Sigmoid colon (tissue), 7 donors: ENCODE measurements at places on chromosomes 4 and X.

DNA sequence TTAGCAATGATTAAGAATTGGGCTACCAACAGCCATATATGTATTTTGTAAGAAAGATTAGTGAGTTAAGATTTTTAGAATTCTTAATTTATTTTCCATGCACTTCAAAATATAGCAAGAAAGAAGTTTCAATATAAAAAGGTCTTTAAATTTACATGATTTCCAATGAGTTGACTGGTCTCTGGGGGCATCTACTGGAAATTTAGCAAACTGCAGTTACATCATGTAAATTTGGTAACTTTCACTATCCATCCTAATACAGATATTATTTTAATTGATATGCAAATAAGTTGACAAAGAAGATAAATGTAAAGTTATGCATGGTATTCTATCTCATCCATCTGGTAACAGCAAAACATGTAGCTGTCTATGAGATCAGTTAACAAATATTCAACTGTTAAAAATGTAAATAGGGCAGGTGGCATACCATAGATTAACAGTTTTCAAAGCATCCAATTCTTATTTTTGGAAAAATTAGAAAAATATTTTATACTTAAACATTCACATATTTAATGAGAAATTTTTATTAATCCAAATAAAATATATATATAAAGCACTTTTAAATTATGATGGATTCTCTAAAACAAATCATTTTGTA, 29.1 kb downstream of the TTC29 start:
- no peak for DNase-seq

DNA sequence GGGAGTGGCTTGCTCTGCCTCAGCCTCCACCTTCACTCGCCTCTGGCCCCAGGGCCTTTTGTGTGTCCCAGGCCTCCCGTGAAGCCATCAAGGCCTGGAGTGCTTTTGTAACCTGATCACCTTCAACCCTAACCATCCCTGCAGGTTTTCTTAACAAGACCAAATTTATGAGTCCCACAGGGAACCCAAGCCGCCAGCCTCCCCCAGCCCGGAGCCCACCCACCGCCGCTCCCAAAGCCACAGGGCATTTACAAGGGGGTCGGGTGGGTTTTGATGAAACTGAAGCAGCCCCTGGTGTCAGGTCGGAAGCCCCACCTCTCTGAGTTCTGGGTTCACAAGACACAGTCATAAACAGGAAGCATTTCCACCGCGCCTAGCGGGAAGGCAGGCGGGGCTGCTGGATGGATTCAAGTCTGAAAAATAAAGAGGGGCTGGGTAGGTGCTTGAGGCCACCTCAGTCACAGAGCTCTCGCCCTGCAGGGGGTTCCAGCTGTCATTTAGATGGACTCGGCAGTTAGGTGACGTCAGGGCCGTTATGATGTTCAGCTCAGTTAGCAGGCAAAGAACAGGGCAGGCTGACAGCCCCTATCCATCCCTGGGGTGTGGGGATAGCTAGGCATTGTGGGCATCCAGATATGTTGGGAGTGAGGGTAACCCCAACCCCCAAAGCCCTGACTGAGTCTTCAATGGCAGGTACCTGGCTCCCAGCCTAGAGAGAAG, 128.5 kb downstream of the BCOR start:
- DNase-seq, result no peak

DNA sequence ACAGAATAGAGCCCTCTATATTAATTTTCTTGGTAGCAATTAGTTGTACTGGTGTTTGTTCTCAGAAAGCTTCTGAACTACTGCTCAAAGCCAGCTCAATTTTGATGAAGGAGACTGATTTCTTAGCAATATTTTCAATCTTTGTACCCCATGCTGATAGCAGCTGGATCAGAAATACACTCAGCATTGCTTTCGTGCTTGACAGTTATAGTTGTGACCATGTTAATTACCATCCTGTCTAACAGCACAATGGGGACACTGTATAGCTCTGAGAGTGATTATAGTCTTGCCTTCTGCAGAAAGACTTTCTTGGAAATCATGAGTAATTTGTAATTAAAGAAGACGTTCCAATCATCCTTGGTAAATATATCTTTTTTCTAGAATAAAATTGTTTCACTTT, 79.7 kb upstream of the GNPDA2 start:
- no peak for DNase-seq

- DNase-seq, result no peak
Measured at GRCh38 chrX:10051866-10052480, 84.8 kb downstream of the CLDN34 start.
